ENCODE measurements at places on chromosomes 6 and 20.

- no peak for DNase-seq
Measured at GRCh38 chr6:53805725-53806124, 10.9 kb downstream of the LRRC1 start.

GRCh38 chr20:63895202-63895951 is 451 bp downstream of the DNAJC5 start:
- DNase-seq: no peak

- peak; percentile 47 for DNase-seq
Measured at GRCh38 chr6:148565930-148566663, 180.7 kb upstream of the UST start.

DNA sequence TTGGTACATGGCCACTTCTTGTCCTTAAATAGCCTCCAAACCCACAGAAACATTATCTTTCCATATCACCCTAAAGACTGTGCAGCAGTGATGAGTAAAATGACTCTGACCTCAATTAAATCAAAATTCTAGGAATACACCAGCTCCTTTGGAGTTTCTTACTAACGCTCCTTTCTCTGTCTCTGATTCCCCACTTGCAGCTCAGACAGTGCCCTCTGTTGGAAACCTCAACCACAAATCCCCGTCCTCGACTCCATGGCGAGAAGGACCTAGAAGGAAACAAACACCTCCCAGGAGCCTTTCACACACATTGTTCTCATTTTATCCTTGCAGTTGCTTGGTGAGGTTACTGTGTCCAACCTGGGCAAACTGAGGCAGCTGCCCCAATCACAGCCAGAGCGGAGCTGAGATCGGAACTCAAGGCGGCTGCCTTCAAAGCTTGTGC is 17.7 kb upstream of the PARD6B start:
- DNase-seq: no peak

DNA sequence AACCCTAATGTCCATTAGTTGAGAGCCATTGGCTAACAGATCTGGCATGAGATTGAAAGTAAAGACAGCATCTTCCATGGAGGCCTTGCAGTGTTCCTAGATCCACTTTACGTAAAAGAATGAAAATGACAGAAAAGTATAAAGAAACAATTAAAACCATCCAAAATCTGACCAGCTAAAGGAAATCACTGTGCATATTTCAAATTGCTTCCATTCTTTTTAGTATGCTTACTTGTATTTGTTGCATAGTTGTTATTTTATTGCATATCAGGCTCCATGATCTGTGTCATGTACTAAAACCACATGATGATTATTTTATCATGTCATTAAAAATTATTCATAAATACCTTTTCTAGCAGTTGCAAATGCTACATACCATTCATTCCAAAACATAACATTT is 67.9 kb downstream of the GCLC start:
- no peak for DNase-seq

DNA sequence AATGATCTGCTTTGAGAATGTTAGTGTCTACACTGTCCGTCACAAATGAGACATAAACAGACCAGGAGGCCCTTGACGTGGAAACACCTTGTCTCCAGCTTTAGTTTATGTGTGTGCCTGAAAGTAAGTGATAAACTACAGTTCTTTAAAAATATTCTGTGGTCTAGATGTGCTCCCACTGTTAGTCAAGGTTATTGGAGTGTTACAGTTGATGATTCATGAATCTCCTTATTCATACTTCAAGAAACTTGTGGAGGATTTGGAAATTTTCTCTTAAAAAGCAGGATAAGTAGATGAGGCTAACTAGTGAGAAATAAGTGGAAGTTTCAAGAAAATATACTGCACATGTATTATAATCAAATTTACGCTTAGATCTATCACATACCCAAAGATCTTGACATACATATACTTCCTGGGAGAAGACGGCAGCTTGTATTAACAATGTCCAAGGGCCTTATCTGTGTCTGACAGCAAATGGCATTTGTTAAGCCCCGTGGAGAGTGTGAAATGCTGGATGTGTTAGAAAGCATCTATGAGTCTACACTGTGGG is 90.5 kb upstream of the MBOAT1 start:
- no peak for DNase-seq

- DNase-seq: no peak
Measured at GRCh38 chr20:54074511-54074910, 4.1 kb upstream of the BCAS1 start.

DNA sequence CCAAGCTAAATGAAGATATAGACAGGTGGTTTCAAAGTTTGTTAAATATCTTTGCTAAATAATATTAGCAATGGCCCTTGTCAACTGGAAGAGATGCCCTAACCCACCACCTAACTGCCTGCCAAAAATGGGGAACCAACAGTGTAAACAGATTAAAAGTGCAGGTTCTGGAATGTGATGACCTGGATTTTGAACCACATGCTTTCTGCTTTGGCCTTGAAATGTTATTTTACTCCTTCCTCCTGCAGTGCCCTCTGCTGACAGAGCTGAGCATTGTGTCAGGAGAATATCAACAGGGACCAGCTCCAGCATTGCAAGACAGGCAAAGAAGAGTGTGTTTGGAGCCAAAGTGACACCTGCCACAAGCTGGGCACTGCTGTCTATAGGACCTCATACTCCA is 226.6 kb downstream of the MYLK4 start:
- no peak for DNase-seq

DNA sequence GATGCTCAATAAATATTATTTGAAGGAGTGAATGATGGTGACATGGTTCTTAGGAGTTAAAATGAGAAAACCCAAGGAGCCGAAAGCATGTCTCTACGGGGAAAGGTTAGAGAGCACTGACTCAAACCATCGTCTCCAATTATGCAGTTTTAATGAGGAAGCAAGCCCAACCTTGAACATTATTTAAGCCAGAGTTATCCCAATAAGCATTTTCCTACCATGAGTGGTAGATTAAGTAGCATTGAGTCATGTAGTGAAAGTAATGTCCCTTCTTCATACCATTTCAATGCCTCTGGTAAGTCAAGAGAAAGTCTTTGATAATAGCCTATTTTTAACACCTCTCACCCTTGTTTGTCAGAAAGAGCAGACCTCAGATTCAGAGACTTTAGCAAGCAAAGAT is 13.5 kb downstream of the TSHZ2 start:
- no peak for DNase-seq

- peak; percentile 61 for DNase-seq
Measured at GRCh38 chr20:47929368-47930115, 144.3 kb upstream of the SULF2 start.

- no peak for DNase-seq
Measured at GRCh38 chr6:37580176-37580955, 80.7 kb upstream of the CCDC167 start.
